GM03348 (cell line): ENCODE measurements at places on chromosomes 13 and 19.

GRCh38 chr19:16226184-16226591 is 28.5 kb downstream of the AP1M1 start:
- DNase-seq, result no peak

GRCh38 chr13:36814465-36814864 is 4.6 kb upstream of the RFXAP start:
- no peak for DNase-seq

DNA sequence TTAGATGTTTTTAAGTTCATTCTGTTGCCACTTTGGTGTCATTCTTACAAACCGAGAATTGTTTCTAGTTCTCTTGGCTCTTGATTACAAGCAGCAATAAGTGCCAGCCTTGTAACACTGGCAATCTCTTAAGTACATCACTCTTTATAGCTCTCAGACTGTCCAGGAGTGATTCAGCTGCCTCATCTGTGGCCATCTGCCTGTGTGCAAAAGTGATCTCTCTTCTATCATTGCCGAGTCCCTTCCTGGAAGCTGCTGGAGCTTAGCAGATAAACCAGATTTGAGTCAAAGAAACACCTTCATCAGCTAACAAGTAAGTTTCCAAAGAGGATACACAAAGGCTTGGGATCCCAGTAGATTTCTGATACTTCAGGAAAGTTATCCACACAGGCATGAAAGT is 23.2 kb downstream of the STOML3 start:
- no peak for DNase-seq

DNA sequence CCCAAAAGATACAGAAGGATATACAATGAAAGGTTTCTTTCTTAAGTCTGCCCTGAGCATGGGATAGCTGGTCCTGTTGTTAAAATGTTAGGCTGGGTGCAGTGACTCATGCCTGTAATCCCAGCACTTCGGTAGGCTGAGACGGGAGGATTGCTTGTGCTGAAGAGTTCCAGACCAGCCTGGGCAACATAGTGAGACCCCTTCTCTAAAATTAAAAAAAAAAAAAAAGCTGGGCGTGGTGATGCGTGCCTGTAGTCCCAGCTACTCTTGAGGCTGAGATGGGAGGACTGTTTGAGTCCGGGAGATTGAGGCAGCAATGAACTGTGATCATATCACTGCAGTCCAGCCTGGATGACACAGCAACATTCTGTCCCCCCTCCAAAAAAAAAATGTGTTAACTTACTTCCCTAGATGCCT is 52.5 kb upstream of the SHKBP1 start:
- no peak for DNase-seq

- peak; percentile 29 for DNase-seq
Measured at GRCh38 chr13:75353781-75354193, 128.2 kb downstream of the TBC1D4 start.

DNA sequence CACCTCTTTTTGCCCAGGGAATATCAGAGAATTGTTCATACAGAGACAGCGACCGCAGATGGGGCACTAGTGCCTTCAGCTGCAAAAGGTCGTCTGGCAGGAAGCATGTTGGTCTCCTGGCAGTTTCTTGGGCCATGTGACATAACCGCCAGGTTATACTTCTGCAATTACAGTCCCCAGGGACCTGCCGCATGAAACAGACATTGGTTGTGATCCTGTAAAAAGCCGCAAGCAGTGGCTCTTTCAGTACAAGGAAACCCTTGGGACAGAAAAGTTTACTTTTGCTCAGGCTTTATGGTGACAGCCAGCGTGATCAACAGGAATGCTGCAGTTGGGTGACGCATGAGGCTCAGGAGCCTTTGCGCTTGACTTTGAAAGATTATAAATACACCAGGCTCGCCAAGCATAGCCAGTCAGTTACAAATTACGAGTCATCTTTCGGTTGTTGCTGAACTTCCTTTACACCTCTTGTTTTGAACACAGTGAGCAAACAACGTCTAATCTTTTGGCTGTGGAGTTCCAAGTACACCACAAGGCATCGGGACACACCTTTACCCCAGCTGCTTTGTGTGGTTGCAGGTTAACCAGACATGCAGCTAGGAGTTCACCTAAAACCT is 50.5 kb upstream of the UBE2L5 start:
- DNase-seq, result peak; percentile 28

GRCh38 chr19:6056282-6056741 is 54.0 kb downstream of the RFX2 start:
- no peak for DNase-seq

GRCh38 chr19:45114116-45114515 is 21.1 kb downstream of the PPP1R37 start:
- DNase-seq, result no peak

DNA sequence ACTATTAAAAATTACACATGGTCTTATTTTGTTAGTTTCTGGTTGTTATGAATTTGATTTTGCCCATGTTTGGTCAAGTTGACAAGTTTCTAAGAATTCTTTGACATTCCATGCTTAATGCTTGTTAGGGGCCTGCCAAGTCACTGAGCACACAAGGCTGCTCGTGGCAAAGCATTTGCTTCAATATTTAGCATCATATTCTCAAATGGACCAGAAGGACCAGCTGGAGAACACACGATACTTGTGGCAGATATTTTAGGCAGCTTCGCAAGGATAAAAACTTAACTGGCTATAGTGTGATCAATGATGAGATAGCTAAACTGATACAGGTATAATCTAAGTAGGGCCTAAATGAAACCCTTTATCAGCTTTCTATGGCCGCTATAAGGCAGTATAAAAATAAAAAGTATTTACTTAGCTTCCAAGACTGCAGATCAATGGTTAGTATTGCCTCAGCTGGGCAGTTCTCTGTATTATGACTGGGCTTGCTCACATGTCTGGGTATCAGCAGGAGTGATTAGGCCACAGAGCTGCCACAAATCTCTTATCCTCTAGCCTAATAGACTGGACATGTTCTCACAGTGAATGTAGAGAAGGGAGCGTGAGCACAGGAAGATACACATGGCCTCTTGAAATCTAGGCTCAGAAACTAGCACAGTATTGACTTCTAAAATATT is 155.9 kb upstream of the SPRY2 start:
- DNase-seq, result no peak

DNA sequence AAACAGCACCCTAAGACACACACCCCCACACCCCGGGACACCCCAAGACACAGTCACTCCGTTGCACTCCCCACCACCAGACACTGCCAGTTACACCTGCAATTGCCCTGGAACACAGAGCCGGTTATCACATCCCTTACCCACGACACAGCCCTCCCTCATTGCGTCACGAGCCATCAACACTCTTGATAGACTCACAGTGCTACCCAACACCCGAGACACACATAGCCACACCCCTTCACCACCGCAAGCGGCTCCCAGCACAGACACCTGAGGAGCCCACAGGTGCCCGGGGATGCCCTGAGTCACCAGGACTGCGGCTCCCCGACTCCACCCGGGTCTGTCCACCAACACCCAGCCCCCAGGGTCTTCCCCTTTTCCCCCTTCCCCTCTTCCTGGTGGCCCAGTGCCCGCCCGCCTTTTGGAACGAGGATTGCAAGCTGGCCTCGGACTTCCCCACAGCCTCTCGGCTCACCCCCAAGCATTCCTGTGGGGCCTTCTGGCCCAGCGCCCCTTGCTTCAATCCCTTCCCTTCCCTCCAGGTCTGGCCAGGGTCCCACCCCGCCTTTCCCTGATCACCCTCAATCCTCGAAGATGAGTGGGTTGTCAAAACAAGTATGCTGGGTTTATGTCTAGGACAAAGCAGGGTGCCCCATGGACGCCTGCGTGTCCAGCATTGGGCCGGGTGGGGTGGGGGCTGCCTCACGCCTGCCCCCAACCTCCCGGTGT is 1.7 kb upstream of the PTGER1 start:
- DNase-seq, result peak; percentile 44

GRCh38 chr19:49264258-49264657 is 60.7 kb downstream of the SLC6A16 start:
- DNase-seq, result no peak

DNA sequence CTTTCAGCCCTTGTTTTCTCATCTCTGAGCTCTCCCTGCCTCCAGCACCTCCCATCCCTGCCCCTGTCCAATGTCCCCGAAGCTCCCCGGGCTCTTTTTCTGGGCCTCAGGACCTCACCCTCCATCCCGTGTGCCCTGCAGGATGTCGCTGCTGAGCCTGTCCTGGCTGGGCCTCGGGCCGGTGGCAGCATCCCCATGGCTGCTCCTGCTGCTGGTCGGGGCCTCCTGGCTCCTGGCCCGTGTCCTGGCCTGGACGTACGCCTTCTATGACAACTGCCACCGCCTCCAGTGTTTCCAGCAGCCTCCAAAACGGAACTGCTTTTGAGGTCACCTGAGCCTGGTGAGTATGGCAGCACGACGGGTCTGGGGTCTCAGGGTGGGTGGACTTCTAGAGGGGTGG is 51.1 kb upstream of the CYP4F8 start:
- no peak for DNase-seq
